ENCODE measurements at places on chromosomes 7 and 10. TPM values are rescaled to one million over a fixed set of nuclear protein-coding genes. Genes with fewer than 3 reads are reported as not detected.

HTR5A gene
- not detected for total RNA-seq

RBM48 gene
- total RNA-seq: 16.5 TPM

FAM24B gene
- total RNA-seq: 2.3 TPM

LGI1 gene
- 1.4 TPM for total RNA-seq

LIPK gene
- total RNA-seq: not detected

RAPGEF5 gene
- 44.7 TPM for total RNA-seq

DNA sequence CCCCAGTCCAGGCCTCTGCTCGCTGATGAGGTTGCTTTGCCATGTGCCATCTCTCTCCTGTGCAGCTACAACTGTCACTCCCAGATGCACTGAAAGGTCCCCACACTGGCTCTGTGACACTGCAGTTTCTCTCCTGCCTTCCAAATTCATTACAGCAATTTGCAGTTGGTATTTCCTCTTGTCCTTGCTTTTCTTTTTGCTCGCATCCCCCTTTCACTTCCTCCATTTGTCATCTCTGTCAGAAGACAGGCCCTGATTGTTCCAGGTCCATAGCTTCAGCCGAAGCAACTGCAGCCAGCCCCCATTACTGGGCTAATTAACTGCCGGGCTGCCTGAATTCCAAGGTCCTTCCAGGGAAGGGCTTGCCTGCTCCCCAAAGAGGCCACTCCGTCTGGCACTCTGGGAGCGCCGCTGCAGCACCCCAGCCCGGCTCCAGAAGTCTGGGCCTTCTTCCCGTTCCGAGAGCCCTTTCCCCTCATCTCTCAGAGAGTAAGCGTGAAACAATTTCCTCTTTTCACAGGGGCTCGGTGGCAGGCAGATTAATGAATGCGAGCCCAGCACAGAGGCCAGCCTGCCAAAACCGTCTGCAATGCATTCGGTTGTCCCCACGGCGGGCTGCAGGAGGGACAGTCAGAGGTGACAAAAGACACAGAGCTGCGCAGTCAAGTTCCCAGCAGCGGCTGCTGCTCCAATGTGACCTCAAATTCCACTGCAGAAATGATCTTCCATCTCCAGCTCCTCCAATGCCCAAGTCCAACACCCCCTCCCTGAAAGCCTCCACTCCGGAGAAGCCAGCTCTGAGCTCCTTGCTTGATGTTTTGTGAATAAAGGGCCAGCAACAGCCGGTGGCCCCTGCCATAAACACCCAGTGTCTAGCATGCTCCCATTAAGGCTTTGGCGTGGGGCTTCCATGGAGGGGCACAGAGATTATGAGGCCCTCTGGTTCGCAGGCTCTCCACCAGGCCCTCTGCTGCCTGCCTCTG, 279.4 kb upstream of the HABP2 start:
- no peak for DNase-seq

DNA sequence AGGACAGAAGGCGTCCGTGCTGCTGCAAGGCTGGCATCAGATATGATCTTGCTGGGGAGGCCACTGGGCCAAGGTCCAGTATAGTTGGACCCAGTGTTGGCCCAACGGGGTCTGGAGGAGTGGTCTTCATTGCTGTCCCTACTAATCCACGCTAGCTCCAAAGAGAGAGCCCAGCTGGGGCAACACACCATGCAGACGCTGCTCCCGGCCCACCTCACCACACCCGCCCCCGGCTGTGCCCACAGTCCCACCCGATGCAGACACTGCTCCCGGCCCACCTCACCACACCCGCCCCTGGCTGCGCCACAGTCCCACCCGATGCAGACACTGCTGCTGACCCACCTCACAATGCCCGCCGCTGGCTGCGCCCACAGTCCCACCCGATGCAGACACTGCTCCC, 121.5 kb downstream of the VIPR2 start:
- peak; percentile 5 for DNase-seq

GRCh38 chr7:17159500-17160037, 138.9 kb upstream of the AHR start:
- no peak for DNase-seq

DNA sequence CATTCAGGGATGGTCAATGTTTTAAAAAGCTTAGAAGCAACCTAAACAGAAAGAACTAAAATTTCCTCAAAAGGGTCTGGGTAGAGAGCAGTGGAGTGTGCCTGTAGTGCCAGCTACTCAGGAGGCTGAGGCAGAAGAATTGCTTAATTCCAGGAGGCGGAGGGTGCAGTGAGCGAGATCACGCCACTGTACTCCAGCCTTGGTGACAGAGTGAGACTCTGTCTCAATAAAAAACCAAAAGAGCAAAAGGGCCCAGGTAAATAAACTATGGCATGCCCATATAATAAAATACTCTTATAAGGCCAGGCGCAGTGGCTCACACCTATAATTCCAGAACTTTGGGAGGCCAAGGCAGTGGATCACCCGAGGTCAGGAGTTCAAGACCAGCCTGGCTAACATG, 93.0 kb downstream of the DNMBP start:
- DNase-seq: no peak

DNA sequence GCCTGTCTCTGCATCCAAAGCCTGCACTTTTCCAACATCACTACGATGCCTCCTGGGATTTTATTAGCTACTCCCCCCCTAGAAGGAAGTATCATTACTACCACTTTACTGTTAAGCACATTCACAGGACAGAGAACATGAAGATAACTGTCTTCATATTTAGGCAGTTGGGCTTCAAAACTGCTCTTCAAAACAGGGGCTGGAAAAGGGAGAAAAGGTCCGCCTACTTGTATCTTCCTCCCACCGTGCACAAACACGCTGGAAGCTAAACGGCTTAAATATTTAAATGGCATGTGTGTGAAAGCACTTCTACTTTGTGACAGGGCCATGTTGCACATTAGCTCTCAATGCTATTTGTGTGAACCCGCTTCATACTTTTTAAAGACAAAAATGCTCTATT, 999 bp downstream of the ITIH5 start:
- DNase-seq: no peak

DNA sequence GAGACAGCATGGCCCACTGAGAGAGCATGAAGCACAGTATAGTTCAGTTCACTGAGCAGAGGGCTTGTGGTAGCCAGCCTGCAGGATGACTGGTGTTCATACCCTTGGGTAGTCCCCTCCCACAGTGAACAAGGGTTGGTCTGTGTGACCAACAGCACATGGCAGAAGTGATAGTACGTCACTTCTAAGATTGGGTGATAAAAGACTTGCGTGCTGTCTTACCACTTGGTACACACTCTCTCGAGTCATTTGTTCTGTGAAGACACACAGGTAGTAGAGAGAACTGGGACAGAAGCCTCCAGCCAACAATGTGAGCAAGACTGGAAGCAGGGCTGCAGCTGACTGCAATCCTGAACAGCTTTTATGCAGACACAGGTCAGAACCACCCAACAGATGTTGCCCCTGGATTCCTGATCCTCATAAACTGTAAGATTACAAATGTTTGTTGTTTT, 14.6 kb downstream of the EPC1 start:
- DNase-seq: no peak

GRCh38 chr7:115722302-115722977, 308.1 kb downstream of the TFEC start:
- DNase-seq: no peak

- DNase-seq: no peak
Measured at GRCh38 chr10:93261961-93262610, 188.4 kb downstream of the CYP26A1 start.

DNA sequence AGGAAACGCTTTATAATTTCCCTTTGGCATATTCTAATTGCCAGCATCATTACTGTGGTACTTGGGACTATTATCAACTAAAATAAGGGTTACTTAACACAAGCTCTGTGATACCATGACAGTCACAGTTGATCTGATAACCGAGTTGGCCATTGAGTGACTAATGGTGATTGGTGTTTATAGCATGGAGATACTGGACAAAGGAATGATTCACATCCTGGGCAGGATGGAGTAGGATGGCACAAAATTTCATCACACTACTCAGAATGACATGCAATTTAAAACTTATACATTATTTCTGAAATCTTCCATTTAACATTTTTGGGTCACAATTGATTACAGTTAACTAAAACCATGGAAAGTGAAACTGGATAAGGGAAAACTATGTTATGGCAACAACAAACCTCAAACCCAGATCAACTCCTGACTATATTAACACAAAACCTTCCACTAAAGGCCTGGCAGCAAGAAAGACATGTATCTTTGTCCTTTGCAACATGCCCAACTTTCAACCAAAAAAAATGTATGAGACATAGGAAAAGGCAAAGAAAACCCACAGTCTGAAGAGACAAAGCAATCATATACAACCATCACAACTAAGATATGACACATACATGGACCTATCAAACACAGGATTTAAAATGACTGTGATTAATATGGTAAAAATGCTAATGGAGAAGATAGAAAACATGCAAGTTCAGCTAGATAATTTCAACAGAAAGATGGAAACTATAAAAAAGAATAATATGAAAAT, 208.5 kb upstream of the NRP1 start:
- DNase-seq: no peak

DNA sequence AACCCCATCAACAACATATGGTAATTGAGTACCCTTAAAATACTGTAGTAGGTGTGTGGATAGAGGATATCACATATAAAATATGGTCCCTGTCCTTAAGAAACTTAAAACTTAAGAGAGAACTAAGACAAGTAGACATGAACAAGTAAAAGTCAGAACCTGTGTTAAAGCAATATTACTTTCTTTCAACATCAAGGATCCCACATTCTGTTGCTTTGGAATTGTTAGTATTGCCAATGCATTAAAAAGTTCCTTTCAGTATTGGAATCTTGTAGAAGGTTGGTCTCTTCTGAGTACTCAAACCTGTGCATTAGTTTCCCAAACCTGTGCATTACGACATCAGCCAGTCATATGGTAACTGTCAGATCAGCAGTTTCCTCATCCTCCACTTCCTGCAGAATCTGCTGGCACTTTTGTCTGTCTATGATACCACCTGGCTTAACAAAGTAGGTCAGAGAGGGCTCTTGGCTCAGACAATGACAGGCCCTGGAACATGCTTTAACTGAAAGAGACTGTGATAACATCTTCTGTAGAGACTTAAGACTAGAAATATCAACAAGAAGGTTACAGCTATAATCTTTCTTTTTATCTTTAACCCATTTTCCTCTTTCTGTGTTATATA, 56.5 kb downstream of the CCDC71L start:
- no peak for DNase-seq

- DNase-seq: no peak
Measured at GRCh38 chr7:112157072-112157471, 49.1 kb downstream of the DOCK4 start.

DNA sequence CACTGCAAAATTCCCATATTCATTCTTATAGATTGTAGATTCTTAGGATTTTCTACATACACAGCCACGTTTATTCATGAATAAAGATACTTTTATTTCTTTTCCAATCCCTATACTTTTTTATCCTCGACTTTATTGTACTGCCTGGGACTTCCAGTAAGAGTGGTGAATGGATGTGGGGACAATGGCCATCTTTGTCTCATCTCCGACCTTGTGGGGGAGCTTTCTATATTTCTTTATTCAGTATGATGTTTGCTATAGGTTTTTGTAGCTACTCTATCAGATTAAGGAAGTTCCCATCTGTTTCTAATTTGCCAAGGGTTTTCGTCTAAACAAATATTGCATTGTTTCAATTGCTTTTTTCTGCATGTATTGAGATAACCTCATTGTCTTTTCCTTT, 184.3 kb downstream of the FOXP2 start:
- DNase-seq: no peak

DNA sequence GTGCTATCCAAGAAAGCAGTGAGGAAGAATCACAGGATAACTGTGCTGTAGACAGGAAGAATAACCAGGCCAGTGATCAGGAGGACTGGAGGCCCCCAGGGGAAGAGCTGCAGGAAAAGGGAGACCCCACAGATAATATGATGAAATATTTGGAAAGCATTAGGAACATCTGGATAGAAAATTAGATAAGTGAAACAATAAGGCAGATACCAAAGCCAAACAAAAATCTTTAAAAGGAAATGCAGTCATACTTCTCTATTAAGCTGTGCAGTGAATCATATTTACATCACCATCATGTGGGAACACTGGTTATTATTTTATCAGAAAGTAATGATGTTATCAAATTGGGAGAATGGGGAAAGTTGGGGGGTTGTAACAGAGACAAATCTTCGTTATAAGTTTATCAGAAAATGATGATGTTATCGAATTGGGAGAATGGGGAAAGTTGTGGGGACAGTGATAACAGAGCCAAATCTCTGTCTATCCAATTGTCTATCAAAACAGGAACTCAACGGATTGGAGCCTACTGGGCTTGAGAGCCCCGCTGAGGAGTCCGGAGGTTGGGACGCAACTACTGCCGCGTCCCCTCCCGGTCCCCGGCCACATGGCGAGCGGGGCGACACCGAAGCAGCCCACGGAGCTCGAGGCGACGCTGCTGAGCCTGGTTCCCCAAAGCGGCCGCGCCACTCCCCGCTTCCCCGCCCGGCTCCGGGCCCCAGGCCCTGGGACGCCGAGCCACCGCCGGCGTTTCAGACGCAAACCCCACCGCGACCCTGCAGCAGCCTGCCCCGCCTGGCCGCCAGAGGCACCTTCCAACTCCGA, 14.0 kb upstream of the RALA start:
- no peak for DNase-seq

DNA sequence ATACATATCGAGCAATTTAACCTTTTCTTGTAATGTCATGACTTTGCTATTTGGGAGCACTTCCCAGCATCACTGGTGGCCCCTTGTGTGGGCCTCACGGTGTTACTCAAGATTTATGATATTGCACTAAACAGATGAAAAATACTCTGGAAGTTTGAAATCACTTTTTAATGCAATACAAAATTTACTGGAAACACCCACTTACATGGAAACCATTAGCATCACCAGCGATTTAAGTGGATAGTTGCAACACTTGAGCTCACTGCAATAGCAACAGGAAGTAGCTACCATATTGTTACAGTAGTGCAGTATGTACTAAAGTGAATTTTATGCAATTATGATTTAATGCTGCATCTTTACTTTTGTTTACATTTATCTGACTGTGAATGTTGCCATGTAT, 184.4 kb downstream of the MDFIC start:
- DNase-seq: no peak

- DNase-seq: no peak
Measured at GRCh38 chr10:91969297-91969696, 45.7 kb downstream of the BTAF1 start.

DNA sequence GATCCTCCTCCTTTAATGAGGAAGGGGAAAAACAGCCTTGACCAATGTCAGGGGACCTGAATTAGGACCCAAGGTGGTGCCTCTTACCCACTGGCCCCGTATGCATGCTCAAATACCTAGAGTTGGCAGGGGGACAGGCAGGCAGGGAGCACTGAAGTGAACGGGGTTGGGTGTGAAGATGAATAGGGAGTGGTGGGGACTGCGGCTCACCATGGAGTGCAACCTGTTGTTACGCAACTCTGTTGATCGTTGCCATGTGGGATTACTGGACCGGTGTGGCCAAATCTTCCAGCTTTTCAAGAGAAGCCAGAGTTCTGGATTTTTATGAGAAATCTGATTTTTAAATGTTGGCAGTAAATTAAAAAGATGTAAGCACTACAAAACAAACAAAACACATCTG, 48.1 kb downstream of the TLL2 start:
- DNase-seq: no peak

GRCh38 chr10:24953675-24954074, 1.3 kb upstream of the PRTFDC1 start:
- no peak for DNase-seq

Data from uterus (tissue), 4 donors.